ENCODE measurements at places on chromosomes 5 and 9.

DNA sequence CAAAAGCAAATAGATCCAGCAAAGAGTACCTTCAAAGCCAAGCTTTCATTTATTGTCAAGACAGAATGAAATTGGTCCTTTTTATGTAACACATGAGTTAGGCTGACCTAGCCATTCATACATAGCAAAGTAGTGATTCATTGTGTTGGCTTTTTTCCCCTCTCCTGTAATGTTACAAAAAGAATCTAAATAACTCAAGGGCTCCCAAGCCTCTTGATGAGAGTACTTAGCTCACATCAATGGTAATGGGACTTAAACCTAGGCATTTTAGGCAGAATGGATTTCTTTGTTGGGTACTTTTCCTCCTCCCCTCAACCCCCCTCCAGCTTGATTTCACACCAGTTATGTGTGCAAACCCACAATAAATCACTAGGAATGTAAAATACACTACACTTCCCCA is 123.7 kb downstream of the EBF1 start:
- no peak for DNase-seq

- no peak for DNase-seq
Observed at GRCh38 chr5:132260051-132260450, 2.6 kb downstream of the PDLIM4 start.

- DNase-seq, result no peak
Observed at GRCh38 chr5:64180661-64181343, 15.2 kb downstream of the RNF180 start.

GRCh38 chr9:22813529-22813928 is 366.9 kb downstream of the DMRTA1 start:
- no peak for DNase-seq

- DNase-seq, result no peak
Observed at GRCh38 chr9:124488641-124489210, 18.5 kb downstream of the NR5A1 start.

Data from stimulated activated CD4-positive, alpha-beta T cell treated with anti-CD3 and anti-CD28 coated beads, Interleukin-1b, Interleukin-23, amount 100 ng/mL, for 48 hours (primary cell).